ENCODE measurements at places on chromosomes 2 and 18.

DNA sequence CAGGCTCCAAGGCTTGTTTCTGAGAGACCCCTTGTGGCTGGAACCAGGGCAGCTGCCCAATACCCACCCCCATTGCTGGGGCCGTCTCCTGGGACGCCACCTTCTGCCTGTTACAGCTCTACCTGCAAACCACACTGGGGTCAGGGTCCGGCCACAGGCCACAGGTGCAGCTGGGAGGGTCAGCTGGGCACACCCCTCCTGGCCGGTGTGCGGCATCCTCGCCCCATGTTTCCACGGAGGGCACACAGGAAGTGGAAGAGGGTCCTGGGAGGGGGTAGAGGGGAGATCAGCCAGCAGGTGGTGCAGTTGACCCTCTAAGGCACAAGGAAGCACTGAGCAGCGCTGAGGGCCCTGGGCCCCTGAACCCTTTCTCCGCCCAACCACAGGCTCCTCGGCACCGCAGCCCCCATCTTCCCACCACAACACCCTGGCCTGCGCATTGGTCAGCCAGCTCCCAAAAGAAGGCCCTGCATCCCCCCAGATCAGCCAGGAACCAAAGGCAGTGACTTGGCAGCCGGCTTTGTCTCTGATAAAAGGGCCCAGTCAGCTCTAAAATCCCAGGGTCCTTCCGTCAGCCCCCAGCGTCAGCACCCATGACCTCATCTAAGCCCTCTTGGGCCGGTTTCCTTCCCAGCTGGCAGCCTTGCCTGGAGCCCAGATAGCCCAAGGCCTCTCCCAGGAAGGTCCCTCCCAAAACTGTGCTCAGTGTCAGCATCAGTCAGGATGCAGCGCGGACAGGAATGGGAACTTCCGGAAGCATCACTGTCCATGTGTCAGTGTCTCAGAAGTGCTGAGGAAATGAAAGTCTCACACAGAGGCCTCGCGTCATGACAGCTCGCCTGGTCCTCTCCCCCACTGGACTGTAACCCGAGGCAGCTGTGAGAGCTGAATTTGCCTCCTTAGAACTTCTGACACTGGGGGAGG, 1.7 kb downstream of the ERFE start:
- DNase-seq, result no peak

- no peak for DNase-seq
These were observed 136.8 kb upstream of the OTOS start for GRCh38 chr2:240277073-240277806.

DNA sequence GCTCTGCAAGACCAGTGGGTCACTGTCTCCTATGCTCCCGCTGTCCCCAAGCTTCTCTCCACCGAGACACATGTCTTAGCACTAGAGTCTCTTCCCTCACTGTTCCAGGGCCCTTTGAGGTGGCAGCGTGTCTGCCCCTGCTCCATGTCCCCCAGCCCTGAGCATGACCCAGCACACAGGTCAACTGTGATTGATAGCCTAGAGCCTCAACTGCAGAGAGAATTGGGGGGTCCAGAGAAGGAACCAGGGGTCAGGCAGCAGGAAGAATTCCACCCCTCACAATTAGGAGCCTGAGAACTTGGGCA, 54.6 kb upstream of the ODC1 start:
- no peak for DNase-seq

- DNase-seq, result no peak
These were observed 6.3 kb downstream of the TPRKB start for GRCh38 chr2:73730810-73731209.

DNA sequence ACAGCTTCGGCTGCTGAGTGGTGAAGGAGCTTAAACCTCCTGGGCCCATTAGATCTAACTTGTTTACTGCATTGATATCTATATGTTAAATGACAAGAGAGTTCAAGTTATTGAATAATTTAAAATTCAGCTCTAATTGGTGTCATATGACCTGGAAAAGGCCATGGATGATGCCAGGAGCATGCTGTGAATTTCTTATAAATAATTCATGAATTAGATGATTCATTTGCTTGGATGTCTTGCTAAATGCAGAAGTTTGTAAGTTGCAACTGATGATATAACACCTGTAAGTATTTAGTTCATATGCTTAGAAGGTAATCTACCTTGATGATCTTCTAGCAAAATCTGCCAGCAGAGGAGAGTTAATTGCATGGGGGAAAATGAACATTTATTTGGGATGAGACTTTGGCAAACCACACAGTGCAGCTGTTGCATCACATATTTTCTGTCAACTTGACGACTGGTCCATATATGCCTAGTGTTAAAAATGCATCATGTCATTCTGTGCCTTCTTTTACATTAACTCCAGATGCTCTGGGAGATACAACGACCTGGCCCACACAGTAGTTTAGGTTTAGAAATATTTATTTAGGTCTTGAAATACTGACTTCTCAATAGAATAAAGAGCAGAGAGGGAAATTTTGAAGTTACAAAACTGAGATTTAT, 226.3 kb downstream of the KIAA1328 start:
- no peak for DNase-seq

DNA sequence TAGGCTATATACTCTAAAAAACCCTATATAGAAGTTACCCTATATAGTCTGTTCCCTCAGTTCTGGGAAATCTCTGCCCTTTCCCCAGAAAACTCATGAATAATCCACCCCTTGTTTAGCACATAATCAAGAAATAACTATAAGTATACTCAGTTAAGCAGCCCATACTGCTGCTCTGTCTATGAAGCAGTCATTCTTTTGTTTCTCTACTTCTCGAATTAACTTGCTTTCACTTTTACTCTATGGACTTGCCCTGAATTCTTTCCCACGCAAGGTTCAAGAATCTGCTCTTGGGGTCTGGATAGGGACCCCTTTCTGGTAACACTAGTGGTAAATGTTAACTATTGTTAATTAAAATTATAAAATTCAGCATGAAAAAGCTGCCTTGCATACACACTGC, 17.4 kb upstream of the AP1S3 start:
- DNase-seq, result no peak

DNA sequence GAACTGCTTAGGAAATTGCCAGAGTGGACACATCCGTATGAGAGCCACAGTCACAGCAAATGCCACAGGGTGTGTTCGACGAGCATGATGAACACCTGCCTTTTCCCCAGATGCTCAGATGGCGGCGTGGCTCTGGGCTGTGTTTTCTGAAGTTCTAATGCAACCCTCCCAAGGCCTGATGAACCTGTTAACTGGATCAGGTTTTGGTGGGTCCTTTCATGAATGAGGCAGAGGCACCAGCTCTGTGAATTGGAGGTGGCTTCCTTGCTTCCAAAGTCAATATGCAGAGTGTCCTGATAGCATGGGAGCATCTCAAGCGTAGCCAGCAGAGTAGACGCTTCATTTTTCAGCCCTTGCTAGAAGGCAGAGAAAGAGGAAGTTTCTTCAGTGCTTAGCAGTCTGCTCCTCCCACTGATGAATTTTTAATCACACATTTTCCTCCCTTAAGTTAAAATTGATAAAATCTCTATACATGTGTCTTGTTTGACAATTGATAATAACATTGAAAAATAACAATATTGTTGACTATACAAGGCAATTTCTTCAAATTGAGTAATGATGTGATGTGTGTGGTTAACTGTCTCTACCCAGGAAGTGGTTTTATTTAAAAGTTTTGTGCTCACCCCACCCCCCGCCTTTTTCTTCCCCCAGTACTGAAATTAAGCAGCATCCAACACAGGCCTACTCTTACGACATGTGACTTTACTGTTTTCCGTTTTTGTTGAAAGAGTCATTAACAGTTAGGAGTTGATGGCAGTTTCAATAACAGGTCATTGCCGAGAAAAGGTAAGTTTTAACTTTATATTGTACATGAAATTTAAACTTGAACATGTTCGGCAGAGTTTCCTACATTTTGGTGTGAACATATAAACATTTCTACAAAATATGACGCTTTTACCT, at the start of gene ARHGAP15:
Gene ARHGAP15 (plus strand): TSS at position 739 of the 900 bp plus-strand sequence.
- DNase-seq, result no peak

DNA sequence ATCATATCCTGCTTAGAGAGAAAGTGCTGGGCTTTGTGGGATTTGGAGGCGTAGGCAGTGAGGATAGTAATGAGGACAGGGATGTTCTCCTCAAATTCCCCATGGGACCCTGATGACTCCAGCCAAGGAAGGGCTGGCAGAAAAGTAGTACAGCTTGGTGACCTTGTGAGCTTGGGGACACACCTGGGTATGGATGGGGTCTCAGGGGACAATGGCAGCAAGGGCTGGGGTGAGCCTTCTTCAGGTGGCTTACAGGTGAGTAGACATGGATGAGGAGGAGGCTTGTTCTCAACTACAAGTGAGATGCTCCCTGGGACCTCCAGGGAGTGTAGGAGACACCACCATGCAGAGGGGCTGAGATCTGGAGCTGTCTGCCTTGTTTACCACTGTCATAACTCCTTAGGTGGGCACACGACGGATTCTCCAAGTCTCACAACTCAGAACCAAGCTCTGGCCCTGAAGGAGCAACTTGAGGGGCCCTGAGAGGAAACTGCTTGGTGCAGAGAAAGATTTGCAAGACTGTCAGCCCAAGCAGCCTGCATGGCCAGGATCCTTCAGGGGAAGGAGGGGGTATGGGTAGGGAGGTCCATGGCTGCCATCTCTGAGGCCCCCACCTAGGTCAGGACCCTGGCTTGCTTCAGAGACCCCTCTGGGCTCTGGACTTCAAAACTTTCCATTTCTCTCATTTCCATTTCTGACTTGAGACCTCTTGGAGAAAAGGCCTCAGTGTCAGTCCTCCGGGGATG, 262.8 kb downstream of the DYSF start:
- DNase-seq, result no peak

GRCh38 chr2:24085200-24085489, 511 bp upstream of the TP53I3 start:
- DNase-seq, result no peak

GRCh38 chr2:20091305-20091991, 40.0 kb upstream of the LAPTM4A start:
- DNase-seq, result no peak

DNA sequence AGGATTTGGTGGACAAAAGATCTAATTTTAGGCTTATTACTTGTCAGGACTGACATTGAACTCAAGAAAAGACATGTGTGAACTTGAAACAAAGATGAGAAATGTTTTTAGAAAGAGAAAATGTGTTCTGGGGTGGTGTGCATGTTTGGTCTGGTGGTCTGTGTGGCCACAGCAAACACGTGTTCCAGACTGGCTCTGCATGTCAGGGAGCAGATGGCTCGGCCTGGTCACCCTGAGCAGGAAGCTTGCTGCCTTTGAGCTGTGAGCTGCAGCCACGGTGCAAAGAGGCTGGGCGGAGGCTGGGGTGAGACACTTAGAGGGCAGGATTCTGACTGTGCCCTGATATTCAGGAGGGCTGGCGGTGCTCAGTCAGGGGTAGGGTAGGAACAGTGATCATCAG, 186.1 kb downstream of the CTIF start:
- DNase-seq, result no peak

DNA sequence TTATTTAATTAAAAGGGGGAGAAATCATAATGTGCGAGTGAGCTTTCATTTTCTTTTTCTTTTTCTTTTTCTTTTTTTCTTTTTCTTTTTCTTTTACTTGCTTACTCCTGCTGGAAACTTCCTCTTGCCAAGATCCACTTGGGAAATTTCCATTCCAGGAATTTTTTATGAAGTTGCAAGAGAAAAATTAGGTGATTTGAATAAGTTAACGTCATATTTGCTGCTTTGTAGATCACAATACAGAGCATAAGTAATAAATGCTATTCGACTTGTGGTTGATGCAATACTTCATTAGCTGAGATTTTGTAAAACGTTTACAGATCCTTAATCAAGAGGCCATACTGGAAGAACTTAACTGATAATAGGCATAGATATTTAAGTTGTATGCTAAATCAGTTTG, 354.7 kb upstream of the SMIM21 start:
- no peak for DNase-seq

DNA sequence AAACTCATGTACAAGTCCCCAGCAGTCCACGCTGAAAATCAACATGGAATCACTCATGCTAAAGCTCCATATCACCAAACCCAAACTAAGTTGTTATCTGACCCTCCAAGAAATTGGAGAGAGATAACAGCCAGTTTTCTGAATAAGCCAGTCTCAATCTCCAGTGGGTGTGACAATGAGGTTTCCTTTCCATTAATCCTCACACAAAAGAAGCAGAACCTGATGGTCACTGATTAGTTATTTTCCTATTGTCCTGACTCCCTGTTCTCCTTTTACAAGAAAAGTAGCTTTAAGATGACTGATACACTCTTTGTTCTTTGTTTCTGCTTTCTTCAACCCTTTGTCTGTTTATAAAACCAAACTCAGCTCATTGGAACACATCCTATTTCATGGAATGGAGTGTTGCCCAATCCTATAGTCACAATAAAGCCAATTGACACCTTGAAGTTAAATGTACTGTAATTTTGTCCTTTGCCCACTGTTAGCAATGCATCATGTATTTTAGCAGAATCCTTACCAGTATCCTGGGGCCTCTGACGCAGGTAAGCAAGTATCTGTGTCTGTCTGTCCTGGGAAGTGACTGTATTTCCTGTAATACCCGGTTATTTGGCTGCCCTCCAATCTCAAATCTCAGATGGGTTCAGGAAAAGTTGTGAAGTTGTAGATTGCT, 30.6 kb upstream of the SH3RF3 start:
- no peak for DNase-seq

DNA sequence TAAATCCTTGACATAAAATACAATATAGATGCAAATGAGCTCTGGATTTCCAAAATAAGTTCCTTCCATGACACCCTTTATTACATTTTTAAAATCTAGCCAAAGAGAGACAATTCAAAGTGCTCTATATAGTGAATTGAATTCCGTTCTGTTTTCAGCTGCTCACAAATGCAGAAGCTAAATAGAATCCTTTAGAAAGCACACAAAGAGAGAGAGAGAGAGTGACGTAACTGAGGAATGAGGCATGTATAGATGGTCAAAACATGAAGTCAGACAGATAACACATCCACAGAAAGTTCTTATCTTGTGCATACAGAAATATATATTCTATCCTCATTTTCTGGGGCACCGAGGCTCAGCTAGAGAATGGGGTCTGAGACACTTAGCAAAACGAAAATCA, 344.7 kb upstream of the NETO1 start:
- DNase-seq, result no peak

DNA sequence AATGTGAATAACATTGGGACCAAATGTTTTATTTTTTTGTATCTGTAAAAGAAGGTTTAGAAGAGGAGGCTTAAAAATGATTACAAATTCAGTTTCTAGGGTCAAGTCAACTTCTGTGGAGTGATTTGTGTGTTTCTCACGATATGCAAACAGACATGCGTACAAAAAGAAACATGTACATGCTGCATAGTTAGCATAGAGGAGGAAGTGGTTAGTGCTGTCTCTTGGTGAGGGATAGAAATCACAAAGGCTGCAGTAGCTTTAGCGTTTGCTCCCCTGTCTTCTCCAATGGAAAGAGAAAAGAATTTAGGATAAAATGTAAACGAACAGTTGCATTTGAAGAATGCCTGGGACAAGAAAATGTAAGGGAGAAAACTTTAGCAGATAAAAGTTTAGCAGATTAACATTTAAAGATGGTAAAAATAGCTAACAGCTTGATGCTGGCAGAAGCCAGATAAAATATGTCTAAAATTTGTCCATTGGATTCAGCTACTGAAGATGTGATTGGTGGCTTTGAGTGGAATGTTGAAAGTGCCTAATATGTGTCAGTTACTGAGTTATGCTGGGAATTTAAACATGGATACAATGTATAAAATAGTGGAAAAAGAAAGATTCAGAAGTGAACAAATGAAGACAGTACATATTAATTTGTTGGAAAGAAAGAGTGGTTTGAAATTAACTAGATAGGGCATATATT, 44.9 kb downstream of the MALT1 start:
- DNase-seq, result no peak
